ENCODE measurements at places on chromosomes 16 and 17. TPM values are rescaled to one million over a fixed set of nuclear protein-coding genes. Genes with fewer than 3 reads are reported as not detected.

Gene CBFA2T3
- polyA plus RNA-seq, result 3.6 TPM

Gene CHST5
- polyA plus RNA-seq, result 0.67 TPM

Gene HS3ST4
- not detected for polyA plus RNA-seq

Gene FOXN1
- 0.14 TPM for polyA plus RNA-seq

Gene OTOP3
- not detected for polyA plus RNA-seq

Gene TPSD1
- 0.15 TPM for polyA plus RNA-seq

Gene TP53TG3C
- not detected for polyA plus RNA-seq

Gene PRCD
- 6.2 TPM for polyA plus RNA-seq

Gene SEC14L5
- 0.35 TPM for polyA plus RNA-seq

Gene KRT28
- not detected for polyA plus RNA-seq

Gene YBX2
- 2.4 TPM for polyA plus RNA-seq

Gene CYGB
- polyA plus RNA-seq, result 16.5 TPM

Gene PYDC1
- polyA plus RNA-seq, result not detected

Gene CYTH1
- polyA plus RNA-seq, result 45.8 TPM
